ENCODE measurements at places on chromosomes 6 and 20.

DNA sequence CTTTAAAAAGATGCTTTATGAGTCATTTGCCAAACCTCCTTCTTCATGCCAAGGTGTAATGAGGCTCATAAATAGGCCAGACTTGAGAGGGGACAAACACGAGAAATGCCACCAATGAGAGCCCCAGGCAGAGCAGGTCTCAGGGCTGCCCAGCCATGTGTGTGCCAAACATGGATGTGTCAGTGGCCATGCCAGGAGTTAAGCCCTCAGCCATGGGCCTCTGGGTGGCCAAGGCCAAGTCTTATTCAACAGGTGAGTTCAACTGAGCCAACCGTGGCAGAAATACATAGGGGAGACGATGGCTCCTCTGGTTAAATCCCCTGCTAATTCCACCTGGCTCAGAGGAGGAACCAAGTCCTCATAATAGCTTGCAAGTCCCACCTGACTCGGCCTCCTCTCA lies 358.8 kb downstream of the PREX1 start:
- DNase-seq, result no peak

DNA sequence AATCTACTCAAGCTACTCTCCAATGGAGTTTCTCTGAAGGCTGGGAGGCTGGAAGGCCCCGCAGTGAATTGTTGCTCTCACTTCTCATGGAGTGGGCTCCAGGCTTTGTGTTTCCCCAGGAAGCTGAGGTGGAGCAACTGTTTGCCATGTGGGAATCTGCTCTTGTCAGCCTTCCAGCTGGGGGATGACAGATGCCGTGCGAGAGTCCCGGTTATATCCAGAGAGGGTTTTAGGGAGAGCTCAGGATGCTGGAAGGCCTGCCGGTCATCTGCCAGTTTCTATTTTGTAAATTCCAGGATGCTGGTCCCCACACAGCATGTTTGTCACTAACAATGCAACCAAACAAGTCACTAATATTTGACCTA lies 98.2 kb upstream of the NAA20 start:
- DNase-seq, result no peak

- no peak for DNase-seq
Measured at GRCh38 chr20:34525709-34526416, 9.6 kb downstream of the DYNLRB1 start.

DNA sequence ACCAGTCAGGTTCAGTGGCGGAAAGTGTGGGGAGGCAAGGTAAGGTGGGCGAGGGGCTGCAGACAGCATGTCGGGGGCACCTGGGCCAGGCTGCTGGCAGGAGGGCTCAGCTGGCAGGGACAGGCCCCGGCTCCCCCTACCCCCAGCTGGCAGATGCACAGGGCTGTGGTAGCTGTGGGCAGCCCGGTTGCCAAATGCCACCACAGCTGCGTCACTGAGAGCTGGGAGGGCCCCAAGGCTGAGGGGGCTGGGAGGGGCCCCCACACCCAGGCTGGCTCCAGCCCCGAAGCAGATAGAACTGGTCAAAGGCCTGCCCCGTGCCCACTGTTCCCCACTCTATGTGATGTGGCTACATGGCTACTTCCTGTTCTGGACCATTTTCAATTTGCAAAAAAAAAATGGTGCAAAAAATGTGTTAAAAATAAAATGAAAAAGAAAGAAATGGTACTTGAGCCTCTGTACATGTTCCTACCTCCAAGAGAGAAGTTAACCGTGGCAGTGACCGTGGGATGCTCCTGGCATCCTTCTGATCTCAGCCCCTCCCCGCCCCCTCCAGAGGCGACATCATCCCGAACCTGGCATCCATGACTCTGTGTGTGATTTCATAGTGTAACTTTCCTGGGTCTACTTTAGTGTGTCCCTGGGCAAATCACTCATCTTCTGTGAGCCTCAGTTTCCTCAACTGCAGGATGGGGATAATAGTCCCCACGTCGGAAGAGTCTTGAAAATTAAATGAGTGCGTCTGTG lies 64.4 kb downstream of the UBE2V1 start:
- no peak for DNase-seq

DNA sequence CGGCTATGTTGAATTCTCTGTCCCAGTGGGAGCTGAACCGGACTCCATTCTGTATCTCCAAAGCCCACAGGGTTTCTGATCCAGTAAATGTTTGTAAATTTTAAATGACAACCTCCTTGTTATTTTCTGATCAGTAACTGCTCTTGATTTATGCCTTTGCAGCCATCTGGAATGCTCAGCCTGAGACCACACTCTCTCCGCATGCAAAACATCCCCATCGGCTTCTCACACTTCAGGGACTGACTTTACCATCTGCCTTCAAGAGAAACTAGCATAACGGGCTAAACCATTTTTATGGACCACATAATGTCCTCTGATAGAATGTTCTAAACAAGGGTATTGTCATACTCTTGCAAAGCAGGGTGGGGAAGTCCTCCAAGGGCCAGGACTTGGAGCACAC lies 94.5 kb upstream of the FOXQ1 start:
- DNase-seq, result no peak

DNA sequence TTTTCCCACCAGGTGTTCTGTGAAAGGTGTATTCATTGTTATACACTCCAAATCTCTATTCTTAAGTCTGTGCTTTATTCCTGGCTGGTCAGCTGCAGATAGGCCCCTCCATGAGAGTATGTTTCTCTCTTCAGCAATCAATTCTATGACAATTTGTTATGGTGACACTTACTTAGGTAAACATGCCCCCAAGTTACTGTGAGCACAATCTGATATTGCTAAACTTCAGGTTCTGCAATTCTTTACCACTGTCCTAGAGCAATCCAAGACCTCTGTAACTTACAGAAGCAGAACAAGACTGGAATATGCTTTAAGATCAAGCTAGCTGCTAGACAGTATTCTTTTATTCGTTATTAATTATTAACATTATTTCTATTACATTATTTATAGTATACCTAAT lies 391.9 kb downstream of the FRK start:
- no peak for DNase-seq

DNA sequence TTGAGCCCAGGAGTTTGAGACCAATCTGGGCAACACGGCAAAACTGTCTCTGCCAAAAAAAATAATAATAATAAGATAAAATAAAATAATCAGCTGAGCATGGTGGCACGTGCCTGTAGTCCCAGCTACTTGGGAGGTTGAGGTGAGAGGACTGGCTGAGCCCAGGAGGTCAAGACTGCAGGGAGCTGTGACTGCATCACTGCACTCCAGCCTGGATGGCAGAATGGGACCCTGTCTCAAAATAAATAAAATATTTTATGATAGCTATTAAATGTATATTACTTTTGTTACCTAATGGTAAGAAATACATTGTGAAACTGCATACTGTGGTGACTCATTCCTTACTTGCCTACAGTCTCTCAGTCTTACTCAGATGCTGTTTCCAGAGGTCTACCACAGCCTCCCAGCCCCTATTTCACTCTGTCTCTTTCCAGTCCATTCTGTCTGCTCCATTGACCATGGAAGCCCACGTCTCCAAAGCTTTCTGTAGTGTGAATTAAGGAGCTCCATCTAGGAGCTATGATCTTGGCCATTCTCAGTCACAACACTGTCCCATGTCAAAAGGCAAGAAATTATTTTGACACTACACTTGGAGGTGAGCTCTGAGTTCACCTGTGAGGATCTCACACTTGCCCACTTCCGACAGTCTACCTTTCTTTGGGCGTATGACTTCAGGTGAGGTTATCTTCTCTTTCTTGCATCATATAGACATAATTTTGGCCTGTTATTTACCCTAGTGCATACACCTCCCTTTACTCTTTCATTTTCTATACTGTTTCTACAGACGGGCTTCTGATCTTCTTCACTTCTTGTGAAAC lies 22.4 kb upstream of the SNX9 start:
- DNase-seq, result no peak

- DNase-seq, result no peak
Measured at GRCh38 chr20:61682996-61683681, 382.5 kb downstream of the TAF4 start.
